ENCODE measurements at places on chromosomes 4 and X.
A peak's percentile ranks its signal among the peaks of the same experiment; 100 is the strongest.

DNA sequence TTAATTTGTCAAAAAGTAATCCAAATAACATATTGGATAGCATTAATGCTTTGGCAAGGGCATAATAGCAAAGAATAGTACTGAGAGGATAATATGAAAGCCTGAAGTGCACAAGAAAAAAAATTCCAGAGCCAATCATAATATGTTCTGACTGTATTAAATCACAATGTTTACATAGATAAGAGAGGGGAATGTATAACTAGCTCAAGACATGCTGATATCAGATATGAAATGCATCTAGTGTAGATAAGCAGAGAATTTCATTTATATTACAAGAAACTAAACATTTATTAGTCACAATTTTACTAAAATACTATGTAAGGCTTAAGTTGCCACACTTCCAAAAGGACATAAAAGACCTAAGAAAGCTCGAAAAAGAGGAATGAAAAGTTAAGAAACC lies 193.3 kb downstream of the BANK1 start:
- DNase-seq = no peak

- DNase-seq = peak; percentile 45
These were observed 1.3 kb downstream of the ANTXR2 start for GRCh38 chr4:80071604-80072227.

GRCh38 chr4:48641401-48641800 lies 138.7 kb downstream of the FRYL start:
- DNase-seq = no peak

DNA sequence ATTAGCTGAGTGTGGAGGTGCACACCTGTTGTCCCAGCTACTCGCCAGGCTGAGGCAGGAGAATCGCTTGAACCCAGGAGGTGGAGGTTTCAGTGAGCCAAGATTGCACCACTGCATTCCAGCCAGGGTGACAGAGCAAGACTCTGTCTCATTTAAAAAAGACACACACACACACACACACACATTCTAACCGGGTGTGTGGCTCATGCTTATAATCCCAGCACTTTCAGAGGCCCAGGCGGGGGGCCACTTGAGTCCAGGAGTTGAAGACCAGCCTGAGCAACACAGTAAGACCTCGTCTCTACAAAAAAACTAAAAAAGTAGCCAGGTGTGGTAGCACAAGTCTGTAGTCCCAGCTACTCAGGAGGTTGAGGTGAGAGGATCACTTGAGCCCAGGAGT lies 152.3 kb downstream of the LRBA start:
- DNase-seq = no peak

- DNase-seq = no peak
These were observed 78.8 kb upstream of the PRPS1 start for GRCh38 chrX:107549504-107549903.
